ENCODE measurements at places on chromosomes 4 and X.

DNA sequence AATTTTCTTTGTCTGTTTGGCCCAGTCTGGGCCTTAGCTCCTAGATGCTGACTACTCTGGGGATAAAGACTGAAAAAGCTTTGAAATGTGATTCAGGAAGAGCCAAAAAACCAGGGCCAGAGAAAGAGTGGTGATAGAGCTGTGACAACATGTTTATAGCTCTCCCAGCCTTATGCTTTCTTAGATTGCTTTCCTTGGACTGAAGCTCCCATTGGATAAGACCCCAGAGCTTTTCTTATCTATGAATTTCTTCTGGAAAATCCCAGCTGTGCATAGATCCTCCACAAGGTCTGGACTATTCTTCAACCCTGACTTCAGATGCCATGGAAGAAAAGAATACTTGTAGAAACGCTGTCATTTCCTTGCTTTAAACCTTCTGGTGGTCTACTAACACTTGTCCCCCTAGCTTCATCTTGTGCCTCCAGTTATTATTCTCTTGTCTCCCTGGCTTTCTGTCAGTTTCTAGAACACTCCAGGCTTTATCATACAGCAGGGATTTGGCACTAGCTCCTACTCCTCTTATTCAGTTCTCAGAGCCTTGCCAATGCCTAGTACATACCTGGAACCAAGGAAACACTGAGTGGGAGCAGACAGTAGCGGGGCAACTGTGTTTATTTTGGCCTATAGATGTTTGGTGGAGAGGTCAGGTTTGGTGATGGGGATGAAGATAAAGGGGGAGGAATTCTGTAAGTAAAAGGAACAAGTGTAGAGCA lies 57.1 kb upstream of the TEX13D start:
- no peak for DNase-seq

GRCh38 chrX:10618961-10619360 lies 1.4 kb downstream of the MID1 start:
- no peak for DNase-seq

GRCh38 chr4:153261461-153261860 lies 57.2 kb downstream of the TRIM2 start:
- DNase-seq = no peak

GRCh38 chr4:157231525-157231924 lies 11.0 kb downstream of the GRIA2 start:
- no peak for DNase-seq

GRCh38 chrX:13473442-13474163 lies 95.8 kb upstream of the EGFL6 start:
- peak; percentile 16 for DNase-seq

DNA sequence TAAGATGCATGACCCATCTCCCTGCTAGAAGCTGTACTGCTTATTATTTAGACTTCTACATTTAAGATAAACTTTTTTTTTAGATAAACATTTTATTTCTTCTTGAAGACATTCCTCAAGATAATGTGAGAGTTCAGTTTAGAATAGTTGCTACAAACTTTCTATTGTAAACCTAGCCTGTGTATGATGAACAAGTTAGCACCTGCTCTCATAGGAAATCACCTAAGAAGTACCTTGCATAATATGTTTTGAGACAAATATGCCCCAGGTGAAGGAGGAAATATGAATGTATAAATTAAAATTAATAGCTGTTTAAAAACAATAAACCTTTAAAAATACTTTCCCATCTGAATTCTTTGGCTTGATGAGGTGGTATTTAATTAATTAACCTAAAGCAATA lies 35.6 kb downstream of the RASGEF1B start:
- DNase-seq = no peak

Data from naive thymus-derived CD8-positive, alpha-beta T cell (primary cell).